ENCODE measurements at places on chromosomes 6 and 20.

GRCh38 chr6:33313105-33313708, 671 bp downstream of the TAPBP start:
- peak; percentile 81 for DNase-seq

DNA sequence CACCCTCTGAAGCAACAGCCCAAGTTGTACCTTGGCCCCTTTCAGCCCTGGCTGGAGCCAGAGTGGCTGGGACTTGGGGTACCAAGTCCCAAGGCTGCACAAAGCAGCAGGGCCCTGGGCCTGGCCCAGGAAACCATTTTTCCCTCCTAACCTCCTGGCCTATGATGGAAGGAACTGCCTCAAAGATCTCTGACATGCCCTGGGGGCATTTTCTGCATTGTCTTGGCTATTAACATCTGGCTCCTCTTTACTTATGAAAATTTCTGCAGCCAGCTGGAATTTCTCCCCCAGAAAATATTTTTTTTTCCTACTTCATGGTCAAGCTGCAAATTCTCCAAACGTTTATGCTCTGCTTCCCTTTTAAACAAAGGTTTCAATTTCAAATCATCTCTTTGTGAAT, 269.4 kb upstream of the CDYL start:
- no peak for DNase-seq

DNA sequence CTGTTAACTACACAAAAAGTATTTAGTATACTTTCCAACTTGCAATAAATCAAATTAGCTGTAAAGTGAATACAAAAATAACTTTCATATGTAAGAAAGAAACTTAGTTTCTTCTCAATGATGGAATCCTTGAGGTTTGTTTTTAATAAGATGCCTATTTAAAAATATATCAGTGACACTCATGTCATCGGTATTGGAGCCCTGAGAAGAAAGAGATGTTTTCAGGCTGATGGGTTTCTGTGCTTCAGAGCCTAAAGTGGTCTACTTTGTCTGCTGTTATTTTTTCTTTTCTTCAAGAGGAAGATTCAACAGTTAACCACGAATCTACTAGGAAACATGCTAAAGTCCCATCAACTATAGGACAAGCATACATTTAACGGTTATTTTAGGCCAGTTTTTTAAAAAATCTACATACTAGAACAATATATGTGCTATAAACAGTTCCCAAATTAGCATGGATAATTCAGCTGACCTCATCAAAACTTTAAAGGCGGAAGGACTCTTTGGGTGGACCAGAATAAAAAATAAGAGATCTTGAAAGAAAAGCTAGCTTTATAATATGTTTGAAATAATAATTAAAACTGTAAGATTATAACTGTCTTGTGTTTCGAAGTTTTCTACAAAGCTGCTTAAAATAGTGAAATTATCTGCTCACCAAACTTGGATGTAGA, 147.0 kb upstream of the SAMD5 start:
- DNase-seq, result no peak

DNA sequence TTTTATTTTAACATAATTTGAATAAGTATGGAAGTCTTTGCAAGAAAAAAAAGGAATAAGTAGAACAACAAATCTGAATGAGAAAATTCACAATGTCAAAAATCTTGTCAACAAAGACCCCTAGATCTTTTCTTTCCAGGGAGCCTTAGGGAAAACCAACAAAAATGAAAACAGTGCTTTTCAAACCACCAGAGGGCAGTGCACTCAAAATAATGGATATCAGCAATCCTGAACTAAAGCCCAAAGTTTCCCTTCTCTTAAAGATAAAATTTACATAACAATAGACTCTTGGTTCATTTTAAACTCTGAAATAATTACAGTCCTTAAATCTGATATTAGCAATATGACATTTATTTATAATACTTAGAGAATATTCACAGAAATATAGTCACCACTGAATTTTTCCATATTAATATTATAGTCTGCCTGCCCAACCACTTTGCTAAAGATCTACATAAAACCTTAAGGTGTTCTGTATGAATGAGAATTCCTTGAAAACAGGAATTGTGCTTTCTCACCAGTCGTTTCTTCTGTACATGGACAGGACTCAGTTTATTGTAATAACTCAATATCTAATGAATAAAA, 105.3 kb upstream of the BMP5 start:
- peak; percentile 50 for DNase-seq

DNA sequence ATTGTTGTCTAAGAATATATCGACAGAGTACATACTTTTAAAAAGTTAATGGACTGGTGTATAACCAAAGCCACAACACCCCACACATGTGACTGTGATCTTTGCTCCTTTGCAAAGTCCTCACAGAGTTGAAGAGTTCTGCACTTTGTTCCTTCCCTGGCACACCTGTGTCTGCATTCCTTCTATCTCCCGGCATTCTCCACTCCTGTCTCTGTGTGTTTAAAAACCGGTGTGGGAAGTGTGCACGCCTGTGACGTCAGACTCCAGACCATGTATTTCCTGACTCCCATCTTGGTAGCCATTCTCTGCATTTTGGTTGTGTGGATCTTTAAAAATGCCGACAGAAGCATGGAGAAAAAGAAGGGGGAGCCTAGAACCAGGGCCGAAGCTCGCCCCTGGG, at the start of gene IYD:
IYD (plus strand) TSS at position 251 of the 400 bp plus-strand sequence; CDS start at position 271, 20 bp downstream.
- DNase-seq, result no peak

DNA sequence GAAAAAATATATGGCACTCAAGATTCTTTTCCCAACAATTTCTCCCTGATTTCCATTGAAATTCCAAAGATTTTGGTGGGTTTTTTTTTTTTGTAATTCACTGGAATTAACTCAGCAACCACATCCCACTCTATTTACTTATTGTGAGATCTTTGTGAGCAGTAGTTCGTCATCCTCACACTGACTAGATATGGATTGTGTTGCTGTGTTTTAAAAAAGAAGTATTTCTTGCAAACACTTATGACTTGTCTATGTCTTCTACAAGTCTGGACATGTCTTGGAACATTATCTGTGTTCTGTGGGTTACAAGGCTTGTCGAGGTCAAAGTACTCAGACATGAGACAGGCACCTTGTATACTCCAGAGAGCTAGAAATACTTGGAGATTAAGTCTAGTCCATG, 7.3 kb upstream of the TENT5A start:
- DNase-seq, result no peak

- no peak for DNase-seq
Observed at GRCh38 chr6:158812611-158813010, 6.6 kb downstream of the EZR start.

DNA sequence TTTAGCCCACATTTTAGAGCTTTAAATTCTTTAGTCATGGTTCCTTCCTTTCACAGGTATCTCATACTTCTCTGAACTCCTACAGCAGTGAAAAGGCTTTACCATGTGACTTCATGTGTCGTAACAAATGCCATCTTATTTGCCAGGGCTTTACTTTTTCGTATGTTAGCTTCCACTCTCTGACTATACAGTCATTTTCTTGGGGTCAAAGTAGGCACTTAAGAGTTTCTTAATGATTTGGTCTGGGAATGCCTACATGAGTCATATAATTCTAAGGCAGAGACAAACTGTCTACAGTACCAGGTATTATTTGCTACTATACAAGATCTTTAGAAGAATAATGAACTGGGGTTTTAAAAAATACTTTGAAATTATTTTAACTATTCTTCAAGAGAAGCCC, 15.0 kb downstream of the RAB23 start:
- DNase-seq, result no peak

- no peak for DNase-seq
Observed at GRCh38 chr20:63572788-63573646, 1.0 kb downstream of the HELZ2 start.

DNA sequence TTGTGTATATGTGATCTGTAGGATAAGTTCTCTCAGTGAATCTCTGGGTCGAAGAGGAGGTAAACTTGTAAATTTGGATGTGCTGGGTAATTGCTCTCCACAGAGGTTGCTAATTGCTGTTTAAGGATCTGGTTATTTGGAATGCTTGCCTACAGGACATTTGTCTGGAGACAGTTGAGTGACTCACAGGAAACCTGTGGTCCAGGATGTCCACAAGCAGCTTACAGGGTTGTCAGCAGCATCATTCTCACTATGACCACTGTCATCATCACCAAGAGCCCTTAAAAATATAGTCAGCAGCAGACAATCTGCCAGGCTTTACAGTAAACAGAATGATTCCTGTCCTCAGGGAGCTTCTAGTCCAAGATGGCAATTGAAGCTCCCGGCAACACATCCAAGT, 31.2 kb upstream of the KCNK5 start:
- no peak for DNase-seq

DNA sequence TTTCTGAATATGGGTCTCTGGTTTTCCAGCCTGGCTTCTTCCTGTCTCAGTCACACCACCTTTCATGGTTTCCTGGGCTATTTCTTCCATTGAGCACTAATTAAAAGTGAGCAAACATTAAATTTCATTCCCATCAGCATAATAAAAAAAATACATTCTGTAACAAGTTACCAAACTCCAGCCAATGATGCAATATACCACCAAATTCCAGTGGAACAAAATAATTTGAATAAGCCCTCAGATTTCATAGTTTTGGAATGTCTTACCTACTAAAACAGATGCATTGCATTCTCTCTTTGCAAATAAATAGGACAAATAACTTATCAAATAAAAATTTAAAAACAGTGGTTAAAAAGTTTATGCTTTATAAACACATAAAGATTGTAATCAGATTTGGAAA, 97.8 kb upstream of the PRDM1 start:
- no peak for DNase-seq

DNA sequence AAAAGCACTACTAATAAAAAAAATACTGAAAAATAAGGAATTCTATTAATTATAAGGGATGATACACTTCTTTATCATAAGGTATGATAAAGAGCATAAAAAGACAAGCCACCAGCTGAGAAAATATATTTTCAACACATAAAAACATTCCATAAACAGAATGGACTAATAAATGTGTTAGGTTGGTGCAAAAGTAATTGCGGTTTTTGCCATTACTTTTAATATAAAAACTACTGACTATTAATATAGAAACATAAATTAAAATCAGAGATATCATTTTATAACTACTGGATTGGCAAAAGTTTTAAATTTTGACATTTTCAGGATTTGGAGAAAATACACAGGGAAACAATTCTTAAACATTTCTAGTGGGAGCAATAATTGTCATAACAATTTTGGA, 37.1 kb upstream of the FKBP1C start:
- DNase-seq, result no peak

DNA sequence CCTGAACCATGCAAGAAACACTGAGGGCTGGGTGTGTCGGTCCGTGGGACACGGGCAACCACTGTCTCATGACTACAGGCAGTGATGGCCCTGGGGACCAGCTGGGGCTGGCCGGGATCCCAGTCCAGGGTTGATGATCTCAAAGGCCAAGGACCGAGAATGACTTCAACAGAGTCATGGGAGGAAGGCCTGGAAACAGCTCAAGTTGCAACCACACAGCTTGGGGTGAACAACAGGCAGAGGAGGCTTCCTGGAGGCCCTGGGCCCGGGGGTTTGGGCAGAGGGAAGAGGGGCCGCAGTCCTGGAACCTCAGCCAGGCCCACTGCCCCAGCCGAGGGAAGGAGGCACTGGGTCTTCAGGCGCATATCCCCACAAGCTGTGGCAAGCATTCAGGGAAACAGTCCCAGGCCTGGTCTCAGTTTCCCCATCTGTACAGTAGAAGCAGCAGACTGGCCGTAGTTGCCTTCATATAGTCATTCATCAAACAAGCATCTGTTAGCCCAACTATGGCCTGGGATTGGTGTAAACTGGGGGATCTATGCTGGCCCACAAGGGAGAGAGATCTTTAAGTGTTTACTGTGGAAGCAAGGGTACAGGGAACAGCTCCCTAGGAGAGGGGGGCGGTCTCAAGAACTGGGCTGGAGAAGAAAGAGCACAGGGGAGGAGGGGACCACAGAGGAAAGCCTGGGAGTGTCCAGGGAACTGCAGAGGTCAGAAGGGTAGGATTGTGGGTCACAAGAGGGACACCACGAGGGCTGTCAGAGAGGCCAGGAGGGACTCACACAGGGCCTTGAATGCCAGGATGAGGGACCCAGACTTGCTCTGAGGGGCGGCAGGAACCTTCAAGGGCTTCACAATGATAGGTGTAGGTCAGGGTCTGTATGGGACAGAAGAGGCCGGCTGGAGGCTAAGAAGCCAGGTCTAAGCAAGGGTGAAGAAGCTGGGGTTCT, 2.1 kb downstream of the MYL9 start:
- peak; percentile 59 for DNase-seq

DNA sequence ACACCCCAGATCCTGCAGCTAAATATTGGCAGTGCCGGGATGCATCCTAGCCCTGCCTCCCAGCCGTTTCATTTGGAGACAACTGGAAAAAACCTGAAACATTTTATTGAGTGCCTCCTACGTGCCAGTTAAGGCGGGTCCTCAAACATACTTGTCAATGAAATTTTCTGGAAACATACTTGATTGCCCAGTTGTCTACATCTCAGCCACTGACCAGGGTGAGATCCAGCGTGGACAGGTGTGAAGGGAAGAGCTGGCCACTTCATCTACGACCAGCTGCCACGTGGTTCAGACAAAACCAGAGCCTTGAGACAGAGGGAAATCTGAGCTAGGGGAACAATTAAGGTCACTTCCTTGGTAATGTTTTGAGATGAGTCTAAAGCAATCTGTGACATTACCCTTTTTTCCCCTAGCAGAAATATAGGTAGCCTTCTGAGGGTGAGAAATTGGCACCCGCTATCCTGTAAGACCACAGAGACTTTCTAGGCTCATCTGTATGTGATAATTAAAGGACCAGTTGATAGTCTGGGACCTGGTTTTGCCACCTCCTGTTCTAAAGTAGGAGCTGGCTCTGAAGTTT, 116.3 kb upstream of the MTHFD1L start:
- DNase-seq, result no peak

GRCh38 chr6:162256361-162256760, 471.2 kb downstream of the PRKN start:
- no peak for DNase-seq

GRCh38 chr6:164832410-164832809, 477.0 kb downstream of the C6orf118 start:
- DNase-seq, result no peak

DNA sequence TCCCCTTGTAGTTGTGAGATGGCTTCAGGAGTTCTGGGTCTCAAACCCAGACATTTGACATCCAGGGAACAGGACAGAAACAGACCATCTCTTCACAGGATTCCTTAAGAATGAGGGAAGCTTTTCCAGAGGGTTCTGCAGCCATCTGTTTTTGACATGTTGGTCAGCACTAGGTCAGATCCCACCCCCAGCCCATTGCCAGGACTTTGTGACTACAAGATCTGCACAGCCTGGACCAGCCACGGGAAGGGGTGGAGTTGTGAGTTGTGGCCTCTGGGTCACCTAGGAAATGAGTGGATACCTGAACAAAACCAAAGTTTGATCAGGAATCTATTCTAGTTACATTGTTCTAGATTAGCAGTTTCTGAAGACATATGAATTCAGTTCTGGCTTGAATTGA, 39.2 kb upstream of the SSTR4 start:
- no peak for DNase-seq

- DNase-seq, result no peak
Observed at GRCh38 chr20:34281177-34281576, 22.0 kb downstream of the AHCY start.

- DNase-seq, result peak; percentile 28
Observed at GRCh38 chr6:131199568-131200272, 64.5 kb downstream of the AKAP7 start.
